ENCODE measurements at places on chromosomes 3 and 15.

DNA sequence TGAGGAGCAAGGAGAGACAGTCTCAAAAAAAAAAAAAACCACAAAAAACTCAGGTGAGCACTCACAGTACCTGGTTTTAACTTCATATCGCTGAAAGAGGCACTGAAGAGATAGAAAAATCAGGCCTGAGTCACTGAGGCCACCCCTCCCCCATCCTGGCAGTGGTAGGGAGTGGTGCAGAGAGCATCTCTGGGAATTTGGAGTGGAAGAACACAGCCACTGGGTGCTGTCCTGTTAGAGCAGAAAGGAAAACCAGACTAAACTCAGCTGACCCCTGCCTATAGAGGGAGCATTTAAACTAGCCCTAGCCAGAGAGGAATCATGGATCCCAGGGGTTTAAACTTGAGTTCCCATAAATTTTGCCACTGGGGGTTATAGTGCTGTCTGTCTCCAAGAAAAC is 22.2 kb upstream of the DNAJC13 start:
- DNase-seq, result no peak

DNA sequence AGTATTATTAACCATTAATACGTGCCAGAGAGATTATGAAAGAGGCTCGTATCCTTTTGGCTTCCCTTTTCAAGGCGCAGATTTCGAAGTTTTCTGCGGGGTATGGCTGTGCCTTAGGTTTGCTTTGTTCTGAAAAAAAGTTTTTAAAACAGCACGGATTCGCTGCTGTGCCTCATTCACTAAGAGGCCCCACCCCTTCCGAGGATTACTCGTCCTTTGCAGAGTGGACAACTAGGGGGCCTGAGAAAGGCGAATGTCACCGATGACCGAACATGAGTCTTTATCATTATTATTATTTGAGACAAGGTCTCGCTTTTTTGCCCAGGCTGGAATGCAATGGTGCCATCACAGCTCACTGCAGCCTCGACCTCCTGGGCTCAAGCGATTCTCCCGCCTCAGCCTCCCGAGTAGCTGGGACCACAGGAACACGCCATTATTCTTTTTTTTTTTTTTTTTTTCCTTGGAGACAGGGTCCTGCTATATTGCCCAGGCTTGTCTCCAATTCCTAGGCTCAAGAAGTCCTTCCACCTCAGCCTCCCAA is 684 bp upstream of the RPS27L start:
- peak; percentile 47 for DNase-seq

- DNase-seq, result no peak
These were observed 73.0 kb upstream of the GAP43 start for GRCh38 chr3:115550285-115550761.

GRCh38 chr15:60118146-60118545 is 114.0 kb downstream of the FOXB1 start:
- no peak for DNase-seq

GRCh38 chr15:60821462-60822061 is 342.6 kb upstream of the ICE2 start:
- no peak for DNase-seq

DNA sequence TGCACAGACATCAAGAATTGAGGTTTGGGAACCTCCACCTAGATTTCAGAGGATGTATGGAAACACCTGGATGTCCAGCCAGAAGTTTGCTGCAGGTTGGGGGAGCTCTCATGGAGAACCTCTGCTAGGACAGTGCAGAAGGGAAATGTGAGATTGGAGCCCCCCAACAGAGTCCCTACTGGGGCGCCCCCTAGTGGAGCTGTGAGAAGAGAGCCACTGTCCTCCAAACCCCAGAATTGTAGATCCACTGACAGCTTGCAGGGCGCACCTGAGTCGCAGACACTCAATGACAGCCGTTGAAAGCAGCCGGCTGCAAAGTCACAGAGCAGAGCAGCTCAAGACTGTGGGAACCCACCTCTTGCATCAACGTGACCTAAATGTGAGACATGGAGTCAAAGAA is 34.6 kb upstream of the EPHA6 start:
- no peak for DNase-seq

- DNase-seq, result no peak
These were observed 9.5 kb downstream of the RPSA start for GRCh38 chr3:39415983-39416382.

GRCh38 chr15:67361100-67361499 is 106.5 kb downstream of the IQCH start:
- no peak for DNase-seq

- peak; percentile 69 for DNase-seq
These were observed 36.7 kb downstream of the SMAD3 start for GRCh38 chr15:67101911-67102598.

DNA sequence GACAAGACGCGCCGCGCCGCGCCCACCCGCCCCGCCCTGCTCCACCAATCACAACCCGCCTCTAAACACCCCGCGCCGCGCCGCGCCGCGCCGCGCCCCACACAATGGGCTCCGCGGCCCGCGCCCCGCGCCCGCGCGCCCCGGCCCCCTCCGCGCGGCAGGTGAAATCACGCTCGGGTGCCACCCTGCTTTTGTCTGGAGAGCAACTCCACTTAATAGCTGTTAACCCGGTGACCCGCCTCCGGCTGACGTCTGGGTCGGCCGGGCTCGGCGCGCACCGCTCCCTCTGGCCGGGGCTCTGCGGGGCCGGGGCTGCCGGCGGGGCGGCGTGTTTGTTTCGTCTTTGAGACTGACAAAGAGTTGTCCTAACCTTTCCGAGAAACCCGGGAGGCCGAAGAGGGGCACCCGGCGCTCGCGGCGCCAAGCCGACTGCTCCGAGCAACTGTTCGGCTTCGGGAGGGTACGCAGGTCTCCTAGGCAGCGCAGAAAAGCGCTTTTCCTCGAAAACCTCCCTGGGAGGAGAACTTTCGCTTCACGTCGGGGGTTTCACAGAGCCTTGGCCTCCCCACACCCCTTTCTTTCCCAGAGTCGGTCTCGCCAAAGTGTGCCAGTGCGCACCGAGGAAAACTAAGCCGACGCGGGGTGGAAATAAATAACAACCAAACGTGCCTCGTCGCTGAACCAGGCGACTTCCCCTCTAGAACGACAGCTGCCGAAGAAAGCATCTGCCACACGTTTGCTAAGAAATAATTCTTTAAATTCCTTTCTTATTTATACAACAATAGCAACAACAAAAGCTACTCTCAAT is 518.4 kb downstream of the FOXP1 start:
- peak; percentile 69 for DNase-seq

DNA sequence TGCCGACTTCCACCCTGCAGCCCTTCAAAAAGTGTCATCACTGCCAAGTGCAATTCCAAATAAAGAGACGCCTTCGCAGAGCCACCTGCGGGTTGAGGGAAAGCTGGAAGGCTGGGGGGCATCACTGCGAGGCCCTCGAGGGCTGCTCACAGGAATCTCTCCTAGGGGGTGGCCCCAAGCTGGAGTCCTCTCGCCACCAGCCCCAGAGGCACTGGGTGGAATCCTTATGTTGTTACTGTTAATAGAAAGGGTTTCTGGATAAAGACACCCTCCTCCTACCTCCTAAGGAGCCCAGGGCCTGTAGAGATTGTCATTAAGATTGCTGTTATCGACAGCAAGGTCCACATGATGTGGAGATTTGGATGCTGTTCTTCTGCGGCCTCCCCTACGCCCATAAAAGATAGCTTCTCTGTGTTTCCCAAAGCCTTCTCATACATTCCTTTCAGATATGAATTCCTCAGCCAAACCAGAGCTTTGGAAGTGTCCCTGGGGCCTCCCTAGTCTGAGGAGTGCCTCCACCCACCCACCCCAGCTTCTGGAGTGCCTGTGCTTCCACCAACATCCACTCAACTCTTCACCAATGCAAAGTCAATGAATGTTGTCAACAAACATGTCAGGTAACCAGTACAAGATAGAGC is 512.7 kb downstream of the SHQ1 start:
- no peak for DNase-seq

GRCh38 chr3:106119614-106120082 is 250.8 kb upstream of the CBLB start:
- DNase-seq, result no peak

DNA sequence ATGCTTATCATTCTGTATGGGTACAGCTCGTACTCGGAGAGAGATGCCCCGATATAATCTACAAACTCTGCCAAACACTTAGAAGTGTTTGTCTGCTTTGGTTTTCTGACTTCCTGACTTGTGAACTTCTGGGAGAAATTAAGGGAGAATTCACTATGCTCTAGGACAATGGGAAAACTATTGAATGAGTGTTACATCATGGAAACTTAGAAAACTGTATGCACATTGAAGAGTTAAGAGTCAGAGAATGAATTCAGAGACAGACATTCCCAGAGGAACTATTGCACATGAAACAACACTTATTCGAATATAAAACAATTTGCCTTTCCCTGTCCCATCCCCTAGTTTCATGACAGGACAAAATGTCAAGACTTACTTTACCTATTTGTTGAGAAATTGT is 57.8 kb downstream of the DTWD1 start:
- no peak for DNase-seq

DNA sequence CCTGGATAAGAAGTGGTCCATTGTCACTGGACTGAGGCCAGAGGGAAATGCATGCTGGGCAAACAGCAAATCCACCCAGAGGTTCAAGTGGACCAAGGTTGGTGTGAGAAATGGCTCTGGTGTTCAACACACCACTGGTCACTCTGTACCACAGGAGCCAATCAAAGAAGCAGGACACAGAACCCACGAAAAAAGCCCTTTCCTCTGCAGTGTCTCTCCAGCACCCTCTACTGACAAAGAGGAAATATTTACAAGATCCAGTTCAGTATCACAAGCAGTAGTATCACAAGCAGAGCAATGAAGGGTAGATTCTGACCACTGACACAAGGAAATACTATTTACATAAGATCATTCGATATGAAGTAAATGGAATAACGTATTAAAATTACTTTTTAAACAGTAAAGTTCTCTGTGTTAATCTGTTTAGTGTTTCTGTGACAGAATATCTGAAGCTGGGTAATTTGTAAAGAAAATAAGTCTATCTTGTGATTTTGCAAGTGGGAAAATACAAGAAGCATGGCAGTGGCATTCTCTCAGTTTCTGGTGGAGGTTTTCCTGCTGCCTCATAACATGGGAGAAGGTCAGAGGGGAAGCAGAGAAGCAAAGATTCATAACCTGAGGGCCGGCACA is 390.7 kb downstream of the EFHB start:
- no peak for DNase-seq

GRCh38 chr3:5994651-5995050 is 807.1 kb downstream of the EDEM1 start:
- no peak for DNase-seq

GRCh38 chr15:52013151-52013791 is 5.7 kb upstream of the MAPK6 start:
- no peak for DNase-seq

DNA sequence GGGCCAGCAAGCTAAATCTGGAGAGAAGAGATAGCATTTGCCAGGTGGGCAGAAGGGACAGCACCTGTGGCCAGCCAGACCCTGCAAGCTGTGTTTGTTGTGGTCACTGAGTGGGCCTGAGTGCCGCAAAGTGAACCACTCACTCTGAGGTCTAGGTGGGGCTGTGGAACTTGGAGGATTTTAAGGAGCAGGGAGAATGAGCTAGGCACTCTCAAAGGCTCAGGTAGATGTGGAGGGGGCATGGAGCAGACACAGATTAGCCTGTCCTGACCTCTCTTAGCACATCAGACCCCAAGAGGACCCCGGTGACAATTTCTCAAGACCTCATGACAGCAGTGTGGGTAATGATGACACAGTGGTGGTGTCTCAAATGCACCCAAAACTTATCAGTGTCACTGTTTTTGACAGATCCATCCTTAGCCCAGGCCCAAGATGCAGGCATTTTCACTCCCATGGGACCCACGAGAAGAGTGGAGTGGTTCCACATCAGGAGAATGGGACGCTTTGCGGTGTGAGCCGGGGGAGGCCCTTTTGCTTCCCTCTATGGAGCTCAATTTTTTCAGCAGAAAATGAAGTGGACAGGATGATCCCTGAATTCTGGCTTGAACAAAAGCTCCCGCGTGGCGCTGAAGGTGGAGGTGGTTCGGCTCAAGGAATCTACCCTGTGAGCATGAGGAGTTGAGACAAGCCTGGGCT is 43.8 kb upstream of the TLE3 start:
- no peak for DNase-seq

DNA sequence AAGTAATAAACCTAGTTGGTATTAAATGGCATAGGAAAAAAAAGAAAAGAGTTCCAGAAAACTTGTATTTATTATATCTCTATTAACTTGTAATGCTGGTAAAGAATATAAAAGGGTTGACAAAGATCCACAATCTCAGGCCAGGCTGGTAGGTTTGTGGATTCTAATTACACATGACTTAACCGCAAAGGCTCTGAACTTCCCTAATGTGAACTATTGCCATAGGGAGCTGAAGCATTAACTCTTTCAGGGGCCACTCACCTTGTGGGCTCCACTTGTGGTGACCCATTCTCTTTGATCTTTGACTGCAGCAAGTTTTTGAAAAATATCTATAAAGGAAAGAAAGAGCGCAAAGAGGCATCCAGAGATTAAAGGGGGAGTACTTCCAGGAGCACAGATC is 58.5 kb downstream of the NEK10 start:
- DNase-seq, result no peak

DNA sequence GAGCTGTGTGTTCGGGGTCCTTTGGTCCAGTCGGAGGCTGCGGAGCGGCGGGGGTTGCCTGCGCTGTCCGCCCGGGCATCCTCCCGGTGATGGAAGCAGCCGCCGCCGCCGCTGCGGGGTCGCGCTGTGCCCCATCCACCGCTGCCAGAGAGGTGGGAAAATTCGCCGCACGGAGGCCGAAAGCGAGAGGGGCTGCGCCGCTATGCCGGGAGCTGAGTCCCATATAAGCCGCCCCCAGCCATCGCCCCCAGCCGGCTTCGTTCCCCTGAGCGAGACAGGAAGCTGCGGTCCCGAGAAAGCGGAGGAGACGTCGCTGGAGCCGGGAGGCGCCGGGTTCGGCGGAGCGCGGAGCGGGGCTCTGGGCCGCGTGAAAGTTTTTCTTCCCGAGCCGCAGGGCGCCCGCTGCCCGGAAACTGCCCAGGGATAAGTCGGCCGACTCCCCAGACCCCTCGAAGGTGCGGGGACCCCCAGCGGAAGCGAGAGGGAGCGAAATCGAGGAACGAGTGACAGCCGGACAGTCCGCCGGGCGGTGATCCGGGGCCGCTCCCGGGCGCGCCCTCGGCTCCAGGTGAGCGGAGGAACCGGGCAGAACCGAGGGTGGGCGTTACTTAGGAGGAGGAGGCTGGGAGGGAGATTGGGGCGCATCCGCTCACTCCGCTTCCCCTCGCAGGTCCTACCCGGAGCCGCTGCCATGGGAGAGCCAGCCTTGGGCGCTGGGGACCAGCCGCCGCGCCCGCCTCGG is 574 bp downstream of the CHST2 start:
- DNase-seq, result peak; percentile 60
